ENCODE measurements at places on chromosomes 11 and 22. TPM values are rescaled to one million over a fixed set of nuclear protein-coding genes. Genes with fewer than 3 reads are reported as not detected.

PGA5 gene
- total RNA-seq: not detected

GRCh38 chr11:20163783-20164481 lies 3.7 kb upstream of the DBX1 start:
- DNase-seq: no peak

C11orf42 gene
- total RNA-seq: not detected

TMEM25 gene
- total RNA-seq: 14.1 TPM

IGHMBP2 gene
- total RNA-seq: 27.6 TPM

All from PC-9 (cell line).